ENCODE measurements at places on chromosomes 7 and 10.

GRCh38 chr10:7146189-7146588, 264.6 kb downstream of the SFMBT2 start:
- H3K4me3 ChIP-seq, result no peak overlapping the region
- H3K27me3 ChIP-seq, result no peaks in the 10 kb centered on the region
- DNase-seq, result no peak
- H3K36me3 ChIP-seq, result no peaks in the 10 kb centered on the region
- no peaks in the 10 kb centered on the region for H3K4me1 ChIP-seq

DNA sequence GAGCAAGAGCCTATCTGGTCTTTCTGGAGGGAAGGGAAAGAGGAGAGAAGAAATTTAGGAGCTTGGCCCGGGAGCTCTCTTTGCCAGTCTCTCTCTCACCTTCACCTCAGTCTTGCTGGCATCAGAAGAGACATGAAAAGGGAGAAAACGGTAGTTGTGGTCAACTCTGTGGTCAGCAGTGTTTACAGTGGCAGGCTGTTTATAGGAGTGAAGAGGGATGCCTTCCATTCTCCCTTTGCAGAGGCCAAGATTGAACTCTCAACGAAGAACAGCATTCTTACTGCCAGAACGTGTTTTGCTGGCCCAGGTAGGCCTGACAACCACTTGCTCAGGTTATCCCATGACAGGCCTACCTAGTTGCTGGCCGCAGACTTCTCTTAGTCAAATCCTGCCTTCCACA, 133.3 kb downstream of the CCDC3 start:
- H3K27ac ChIP-seq, result no peak overlapping the region
- no peaks in the 10 kb centered on the region for H3K27me3 ChIP-seq
- DNase-seq, result no peak
- H3K36me3 ChIP-seq, result no peaks in the 10 kb centered on the region

- H3K27me3 ChIP-seq, result no peaks in the 10 kb centered on the region
- peaks cover 12% of the 10 kb centered on the region for H3K4me1 ChIP-seq
- peak overlapping the region; percentile 9 for H3K4me3 ChIP-seq
- peak; percentile 74 for DNase-seq
- no peak overlapping the region for H3K27ac ChIP-seq
Measured at GRCh38 chr7:100896732-100897608, 1.3 kb upstream of the ACHE start.

- no peaks in the 10 kb centered on the region for H3K36me3 ChIP-seq
- DNase-seq, result peak; percentile 58
Measured at GRCh38 chr10:79400146-79401004, 45.0 kb downstream of the ZCCHC24 start.

DNA sequence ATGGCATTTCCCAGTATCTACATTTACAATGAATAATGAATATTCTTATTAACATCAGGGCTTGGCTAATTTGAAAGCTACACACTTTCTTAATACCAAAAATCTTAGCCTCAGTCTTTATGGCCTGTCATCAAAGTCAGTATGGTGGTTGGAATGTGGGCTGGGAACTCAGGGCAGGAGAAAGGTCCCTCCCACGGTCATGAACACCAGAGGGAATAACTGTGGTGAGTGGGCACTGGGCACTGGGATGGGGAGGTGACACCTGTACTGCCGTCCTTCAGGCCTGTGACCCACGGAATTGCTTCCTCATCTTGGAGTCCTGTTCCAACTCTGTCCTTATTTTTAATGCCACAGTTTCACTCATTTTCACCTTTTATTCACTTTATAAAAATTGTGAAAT, 276.9 kb upstream of the PLPP4 start:
- H3K4me1 ChIP-seq, result no peaks in the 10 kb centered on the region
- DNase-seq, result no peak
- H3K4me3 ChIP-seq, result no peak overlapping the region
- H3K27me3 ChIP-seq, result no peaks in the 10 kb centered on the region

DNA sequence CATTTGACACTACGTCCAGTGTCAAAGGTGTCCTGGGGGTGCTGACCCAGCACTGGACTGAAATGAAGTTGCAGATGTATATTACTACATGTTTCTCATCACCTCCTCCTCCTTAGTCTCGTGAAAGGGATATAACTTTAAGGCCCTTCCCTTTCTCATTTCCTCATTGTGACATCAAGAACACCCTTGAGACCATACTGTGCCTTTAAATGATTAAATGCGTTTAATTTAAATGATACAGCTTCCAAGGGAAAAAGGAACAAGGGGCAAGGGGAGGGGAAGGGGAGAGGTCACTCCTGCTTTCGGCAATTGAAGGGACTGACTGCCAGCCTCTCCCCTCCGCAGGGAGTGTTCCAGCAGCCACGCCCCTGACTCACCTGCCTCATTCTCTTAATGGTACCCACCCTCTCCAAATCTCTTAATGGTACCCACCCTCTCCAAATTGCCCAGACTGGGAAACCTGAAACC, 80.5 kb upstream of the KMT2E start:
- no peak for DNase-seq
- H3K4me3 ChIP-seq, result no peak overlapping the region
- H3K27ac ChIP-seq, result no peak overlapping the region
- H3K4me1 ChIP-seq, result no peaks in the 10 kb centered on the region
- no peaks in the 10 kb centered on the region for H3K36me3 ChIP-seq

- H3K4me3 ChIP-seq, result no peak overlapping the region
- no peak overlapping the region for H3K27ac ChIP-seq
- H3K4me1 ChIP-seq, result no peaks in the 10 kb centered on the region
- H3K36me3 ChIP-seq, result no peaks in the 10 kb centered on the region
- no peak for DNase-seq
Measured at GRCh38 chr7:131839967-131840690, 283.7 kb upstream of the PODXL start.

GRCh38 chr7:33156441-33156840, 27.1 kb downstream of the BBS9 start:
- H3K27ac ChIP-seq, result no peak overlapping the region
- no peaks in the 10 kb centered on the region for H3K4me1 ChIP-seq
- H3K27me3 ChIP-seq, result no peaks in the 10 kb centered on the region
- no peak overlapping the region for H3K4me3 ChIP-seq

DNA sequence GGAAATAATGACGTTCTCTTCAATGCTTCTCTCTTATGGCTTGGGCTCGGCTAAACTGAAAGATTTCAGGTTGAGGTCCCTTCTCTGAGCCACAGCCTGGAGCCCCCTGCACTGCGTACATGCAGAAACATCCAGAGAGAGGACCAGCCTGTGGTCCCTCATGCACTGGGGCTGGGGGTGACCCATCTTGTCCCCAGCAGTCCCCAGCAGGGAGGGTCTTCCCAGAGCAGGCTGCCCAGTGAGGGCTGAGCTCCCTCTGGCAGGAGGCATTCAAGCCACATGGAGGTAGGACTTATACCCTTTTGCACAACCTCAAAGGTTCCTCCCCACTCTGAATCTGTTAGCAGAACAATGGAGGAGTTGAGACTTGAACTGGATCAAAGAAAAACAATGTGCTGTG, 7.4 kb downstream of the GDF10 start:
- no peak overlapping the region for H3K27ac ChIP-seq
- peaks cover 8% of the 10 kb centered on the region for H3K4me1 ChIP-seq
- H3K36me3 ChIP-seq, result no peaks in the 10 kb centered on the region
- H3K4me3 ChIP-seq, result no peak overlapping the region
- no peak for DNase-seq

DNA sequence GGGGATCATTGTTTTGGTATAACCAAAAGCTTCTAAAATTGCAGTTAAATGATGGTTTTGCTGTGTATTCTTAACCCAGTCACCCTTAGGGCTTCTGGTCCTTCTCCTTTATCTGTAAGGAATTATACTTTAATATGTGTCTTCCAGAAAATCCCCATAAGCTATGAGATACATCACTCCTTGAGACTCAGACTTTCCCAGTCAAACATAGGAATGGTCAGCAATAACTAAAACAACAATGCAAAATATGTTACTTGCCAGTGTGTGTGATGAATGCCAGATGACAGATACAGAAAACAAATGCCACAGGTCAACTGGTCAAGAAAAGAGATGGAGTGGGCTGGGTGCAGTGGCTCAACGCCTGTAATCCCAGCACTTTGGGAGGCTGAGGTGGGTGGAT, 10.1 kb downstream of the ADD3 start:
- H3K4me1 ChIP-seq, result no peaks in the 10 kb centered on the region
- no peak for DNase-seq
- no peak overlapping the region for H3K27ac ChIP-seq
- no peaks in the 10 kb centered on the region for H3K36me3 ChIP-seq

DNA sequence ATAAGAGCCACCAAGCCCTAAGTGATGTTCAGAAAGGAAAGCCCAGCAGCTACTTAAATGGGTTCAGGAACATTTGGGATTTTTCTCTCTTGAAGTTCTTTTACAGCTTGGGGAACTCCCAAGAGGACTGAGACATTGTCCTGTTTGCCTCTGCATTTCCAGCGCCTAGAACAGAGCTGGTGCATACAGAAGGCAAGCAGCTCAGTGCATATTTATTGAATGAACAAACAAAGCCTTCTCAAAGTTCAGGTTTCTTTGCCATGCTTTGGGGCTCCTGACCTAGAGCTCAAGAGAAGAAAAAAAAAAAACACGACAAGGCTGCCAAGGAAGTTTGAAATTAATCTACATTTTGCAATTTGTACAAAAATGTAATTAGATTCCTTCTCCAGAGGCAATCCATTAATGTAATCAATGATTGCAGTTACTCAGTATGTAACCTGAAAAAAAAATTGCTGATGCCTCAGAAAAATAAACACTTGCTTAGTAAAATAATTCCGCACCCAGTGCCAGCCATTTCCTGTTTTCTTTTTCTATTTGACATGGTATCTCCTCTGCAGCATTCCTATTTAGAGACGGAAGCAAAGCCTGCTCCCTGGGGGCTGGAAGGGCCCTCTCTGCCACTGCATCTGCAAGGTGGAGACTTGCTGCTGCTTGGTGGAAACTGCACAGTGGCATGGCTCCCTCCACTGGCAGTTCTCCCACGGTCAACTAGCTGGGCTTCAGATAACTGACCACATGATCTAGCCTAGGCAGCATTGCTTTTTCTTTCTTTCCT, 157.3 kb downstream of the TMEM178B start:
- H3K4me1 ChIP-seq, result no peaks in the 10 kb centered on the region
- H3K4me3 ChIP-seq, result no peak overlapping the region
- H3K27ac ChIP-seq, result no peak overlapping the region
- peak; percentile 71 for DNase-seq

DNA sequence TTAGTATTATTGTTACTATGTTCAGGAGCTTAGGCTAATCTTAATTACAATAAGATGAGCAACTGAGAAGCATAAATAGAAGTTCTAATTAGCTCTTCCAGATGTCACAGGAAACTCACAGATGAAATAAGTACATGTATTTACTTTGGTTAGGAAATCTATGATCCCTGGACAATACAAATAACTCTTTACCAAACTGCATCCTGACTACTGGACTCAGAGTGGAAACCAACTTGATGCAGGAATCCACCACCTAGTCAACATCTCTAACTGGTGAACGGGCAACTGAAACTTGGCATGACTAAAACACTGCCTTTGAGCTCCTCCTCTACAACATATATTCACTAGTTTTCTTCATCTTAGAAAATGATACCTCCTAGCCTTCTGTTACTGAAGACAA, 193.2 kb downstream of the AGMO start:
- no peak overlapping the region for H3K27ac ChIP-seq
- no peaks in the 10 kb centered on the region for H3K36me3 ChIP-seq
- H3K4me3 ChIP-seq, result no peak overlapping the region
- H3K27me3 ChIP-seq, result no peaks in the 10 kb centered on the region
- H3K4me1 ChIP-seq, result no peaks in the 10 kb centered on the region

DNA sequence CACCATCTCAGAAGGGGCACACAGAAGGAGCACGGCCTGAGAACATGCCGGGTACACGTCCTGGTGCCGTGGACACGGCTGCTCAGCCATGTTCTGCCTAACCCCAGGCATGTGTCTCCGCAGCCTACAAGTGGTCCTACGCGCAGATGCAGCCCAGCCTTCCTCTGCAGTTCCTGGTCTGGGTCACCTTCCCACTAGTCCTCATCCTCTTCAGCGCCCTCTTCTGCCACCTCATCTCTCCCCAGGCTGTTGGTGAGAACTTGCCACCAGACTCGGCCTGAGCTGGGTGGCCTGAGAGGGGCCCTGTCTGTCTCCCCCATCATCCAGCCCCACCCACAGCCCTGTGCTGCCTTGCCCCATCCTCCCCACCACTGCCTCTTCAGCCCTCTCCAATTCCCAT, 5.3 kb downstream of the CLCN1 start:
- no peak for DNase-seq
- no peak overlapping the region for H3K4me3 ChIP-seq
- no peaks in the 10 kb centered on the region for H3K36me3 ChIP-seq
- no peak overlapping the region for H3K27ac ChIP-seq
- no peaks in the 10 kb centered on the region for H3K4me1 ChIP-seq
- no peaks in the 10 kb centered on the region for H3K27me3 ChIP-seq

DNA sequence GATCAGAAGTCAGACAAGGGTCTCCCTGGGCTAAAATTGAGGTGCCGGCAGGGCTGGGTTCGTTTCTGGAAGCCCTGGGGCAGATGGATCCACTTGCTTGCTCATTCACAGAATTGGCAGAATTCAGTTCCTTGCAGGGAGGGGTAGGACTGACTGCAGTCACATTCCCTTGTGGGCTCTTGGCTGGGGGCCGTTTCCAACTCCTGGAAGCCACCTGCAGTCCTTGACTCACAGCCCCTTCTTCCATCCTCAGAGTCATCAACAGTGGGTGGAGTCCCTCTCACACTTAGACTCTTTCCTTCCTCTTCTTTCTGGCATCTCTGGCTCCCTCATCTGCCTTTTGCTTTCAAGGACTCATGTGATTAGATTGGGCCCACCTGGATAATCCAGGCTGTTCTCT, 54.6 kb upstream of the NANOS1 start:
- no peaks in the 10 kb centered on the region for H3K36me3 ChIP-seq
- H3K27me3 ChIP-seq, result no peaks in the 10 kb centered on the region
- no peak for DNase-seq
- no peak overlapping the region for H3K27ac ChIP-seq

GRCh38 chr7:44330331-44330730, 4.9 kb upstream of the CAMK2B start:
- no peak overlapping the region for H3K27ac ChIP-seq
- no peak for DNase-seq
- no peak overlapping the region for H3K4me3 ChIP-seq
- H3K36me3 ChIP-seq, result no peaks in the 10 kb centered on the region
- no peaks in the 10 kb centered on the region for H3K4me1 ChIP-seq
- no peaks in the 10 kb centered on the region for H3K27me3 ChIP-seq

GRCh38 chr10:71191019-71191418, 21.4 kb upstream of the UNC5B start:
- H3K4me1 ChIP-seq, result peaks cover 12% of the 10 kb centered on the region
- no peak overlapping the region for H3K4me3 ChIP-seq
- no peak for DNase-seq

- H3K4me3 ChIP-seq, result no peak overlapping the region
- no peak overlapping the region for H3K27ac ChIP-seq
- no peaks in the 10 kb centered on the region for H3K4me1 ChIP-seq
- no peaks in the 10 kb centered on the region for H3K27me3 ChIP-seq
Measured at GRCh38 chr10:13877154-13877909, 290.6 kb downstream of the PRPF18 start.

DNA sequence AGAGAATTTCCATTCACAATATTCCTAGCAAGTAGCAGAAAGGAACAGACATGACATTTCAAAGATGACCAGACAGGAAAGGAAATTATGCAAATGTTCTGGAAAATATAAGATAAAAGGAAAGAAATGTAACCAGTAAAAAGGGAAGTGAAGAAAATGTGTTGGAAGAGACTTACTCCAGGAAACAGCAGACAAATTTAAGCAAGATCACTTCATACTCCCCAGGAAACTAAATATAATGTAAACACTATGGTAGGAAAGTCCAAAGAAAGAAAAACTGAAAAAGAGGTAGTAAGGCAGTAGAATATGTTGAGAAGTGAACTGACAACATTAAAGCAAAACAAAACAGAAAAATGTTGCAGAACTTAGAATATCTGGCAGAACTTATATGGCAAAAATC, 6.4 kb upstream of the ST8SIA6 start:
- no peak overlapping the region for H3K4me3 ChIP-seq
- no peaks in the 10 kb centered on the region for H3K36me3 ChIP-seq
- H3K4me1 ChIP-seq, result no peaks in the 10 kb centered on the region
